ENCODE measurements at places on chromosomes 13 and 19.

DNA sequence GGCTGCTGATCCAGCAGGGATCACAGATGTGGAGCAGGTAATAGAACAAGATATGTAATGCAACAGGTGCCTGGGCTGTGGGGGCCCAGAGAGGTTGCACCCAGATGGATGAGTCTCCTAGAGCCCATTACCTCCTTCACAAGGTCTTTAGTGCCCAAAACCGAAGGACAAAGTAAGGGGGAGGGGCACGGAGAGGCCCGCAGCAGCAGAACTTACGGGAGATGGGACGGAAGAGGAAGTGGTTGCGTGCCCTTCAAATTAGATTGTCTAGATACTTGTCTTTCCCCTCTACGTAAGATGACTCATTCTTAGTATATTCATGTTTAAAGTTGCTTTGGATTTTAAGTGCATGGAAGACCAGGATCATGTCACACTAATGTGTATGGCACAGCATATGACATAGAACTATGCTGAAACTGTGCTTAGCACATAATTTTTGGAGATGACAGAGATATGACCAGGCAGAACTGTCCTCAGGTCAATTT is 5.7 kb upstream of the MRPS31 start:
- no peaks in the 10 kb centered on the region for H3K4me1 ChIP-seq
- no peaks in the 10 kb centered on the region for H3K36me3 ChIP-seq
- no peak overlapping the region for H3K27ac ChIP-seq
- no peaks in the 10 kb centered on the region for H3K27me3 ChIP-seq
- no peak for DNase-seq

DNA sequence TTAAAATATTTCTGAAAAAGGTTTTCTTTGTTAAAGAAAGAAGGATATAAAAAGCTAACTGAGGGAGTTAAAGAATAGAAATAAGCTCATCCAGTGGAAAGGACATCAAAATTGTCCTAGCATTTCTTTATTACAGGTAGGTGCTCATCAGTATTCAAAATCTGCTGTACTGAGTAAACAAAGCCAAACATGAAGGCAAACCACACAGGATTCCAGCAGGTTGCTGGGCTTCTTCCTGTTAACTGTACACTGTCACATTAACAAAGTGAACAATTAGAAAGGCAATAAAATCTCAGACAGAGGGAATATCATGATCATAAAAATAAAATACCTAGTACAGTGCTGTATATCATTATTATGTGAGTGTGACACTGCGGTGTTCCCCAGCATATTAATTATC is 1541.0 kb downstream of the SLITRK5 start:
- H3K4me1 ChIP-seq, result no peaks in the 10 kb centered on the region
- no peak for DNase-seq
- H3K36me3 ChIP-seq, result no peaks in the 10 kb centered on the region
- H3K27me3 ChIP-seq, result no peaks in the 10 kb centered on the region
- H3K27ac ChIP-seq, result no peak overlapping the region

DNA sequence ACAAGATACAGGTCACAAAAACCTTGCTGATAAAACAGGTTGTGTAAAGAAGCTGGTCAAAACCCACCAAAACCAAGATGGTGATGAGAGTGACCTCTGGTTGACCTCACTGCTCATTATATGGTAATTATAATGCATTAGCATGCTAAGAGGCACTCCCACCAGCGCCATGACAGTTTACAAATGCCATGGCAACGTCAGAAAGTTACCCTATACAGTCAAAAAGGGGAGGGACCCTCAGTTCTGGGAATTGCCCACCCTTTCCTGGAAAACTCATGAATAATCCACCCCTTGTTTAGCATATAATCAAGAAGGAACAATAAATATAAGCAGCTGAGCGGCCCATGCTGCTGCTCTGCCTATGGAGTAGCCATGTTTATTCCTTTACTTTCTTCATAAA is 434.1 kb downstream of the ZNF536 start:
- H3K4me1 ChIP-seq, result no peaks in the 10 kb centered on the region
- H3K36me3 ChIP-seq, result no peaks in the 10 kb centered on the region
- no peaks in the 10 kb centered on the region for H3K27me3 ChIP-seq
- H3K4me3 ChIP-seq, result no peak overlapping the region

DNA sequence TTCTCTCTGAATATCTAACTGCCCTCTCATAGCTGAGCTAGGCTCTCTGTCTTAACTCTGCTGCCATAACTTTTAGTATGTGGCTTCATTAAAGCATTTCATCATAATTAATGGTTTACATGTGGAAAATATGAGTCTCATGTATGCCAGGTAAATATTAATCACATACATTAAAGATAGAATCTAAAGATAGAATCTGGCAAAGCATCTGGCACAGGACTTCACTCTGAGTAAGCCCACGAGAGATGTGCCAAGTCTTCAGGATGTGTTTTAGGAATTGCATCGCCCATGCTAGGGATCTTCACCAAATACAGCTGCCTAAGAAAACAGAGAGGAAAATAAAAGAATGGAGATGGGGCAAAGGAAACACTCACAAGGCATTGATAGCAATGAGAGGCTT is 285.8 kb downstream of the DIAPH3 start:
- H3K27me3 ChIP-seq, result no peaks in the 10 kb centered on the region
- no peak overlapping the region for H3K4me3 ChIP-seq
- no peak overlapping the region for H3K27ac ChIP-seq
- H3K4me1 ChIP-seq, result no peaks in the 10 kb centered on the region
- no peaks in the 10 kb centered on the region for H3K36me3 ChIP-seq
- DNase-seq, result no peak

- no peaks in the 10 kb centered on the region for H3K36me3 ChIP-seq
- H3K27me3 ChIP-seq, result no peaks in the 10 kb centered on the region
- no peak for DNase-seq
Observed at GRCh38 chr13:60335531-60335930, 61.5 kb upstream of the TDRD3 start.

DNA sequence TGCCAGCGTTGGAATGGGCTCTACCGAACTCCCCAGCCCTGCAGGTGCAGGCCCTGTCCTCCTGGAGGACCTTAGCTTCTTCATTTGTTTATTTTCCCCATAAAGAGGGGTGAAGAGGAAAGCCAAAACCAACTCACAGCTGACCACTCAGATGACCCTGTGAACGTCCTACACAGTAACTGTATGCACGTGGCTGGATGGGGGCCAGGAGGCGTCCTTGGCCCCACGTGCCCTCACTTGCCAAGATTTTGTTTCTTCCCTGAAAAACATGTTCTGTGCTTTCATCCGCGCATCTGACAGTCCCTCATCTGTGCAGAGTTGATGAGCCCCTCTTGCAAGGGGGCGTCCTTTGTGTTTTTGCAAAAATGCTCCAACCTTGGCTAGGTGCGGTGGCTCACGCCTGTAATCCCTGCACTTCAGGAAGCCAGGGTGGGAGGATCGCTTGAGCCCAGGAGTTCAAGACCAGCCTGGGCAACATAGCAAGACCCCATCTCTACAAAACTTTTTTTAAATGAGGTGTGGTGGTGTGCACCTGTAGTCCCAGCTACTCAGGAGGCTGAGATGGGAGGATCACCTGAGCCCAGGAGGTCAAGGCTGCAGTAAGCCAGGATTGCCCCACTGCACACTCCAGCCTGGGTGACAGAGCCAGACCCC is 5.3 kb upstream of the TEKTIP1 start:
- H3K4me3 ChIP-seq, result no peak overlapping the region
- no peak overlapping the region for H3K27ac ChIP-seq
- DNase-seq, result no peak
- H3K27me3 ChIP-seq, result no peaks in the 10 kb centered on the region

GRCh38 chr13:113365583-113365970 is 1.6 kb upstream of the GRTP1 start:
- peaks cover 5% of the 10 kb centered on the region for H3K27me3 ChIP-seq
- H3K4me1 ChIP-seq, result peaks cover 8% of the 10 kb centered on the region
- H3K36me3 ChIP-seq, result no peaks in the 10 kb centered on the region

- no peak for DNase-seq
- no peaks in the 10 kb centered on the region for H3K36me3 ChIP-seq
- peaks cover 14% of the 10 kb centered on the region for H3K4me1 ChIP-seq
- H3K4me3 ChIP-seq, result peak overlapping the region; percentile 59
- H3K27me3 ChIP-seq, result no peaks in the 10 kb centered on the region
- H3K27ac ChIP-seq, result no peak overlapping the region
Observed at GRCh38 chr19:14248578-14249011, 42.6 kb upstream of the ADGRL1 start.

GRCh38 chr13:69970520-69970919 is 137.1 kb upstream of the ATXN8OS start:
- DNase-seq, result no peak
- no peaks in the 10 kb centered on the region for H3K27me3 ChIP-seq
- no peak overlapping the region for H3K4me3 ChIP-seq
- H3K4me1 ChIP-seq, result no peaks in the 10 kb centered on the region

DNA sequence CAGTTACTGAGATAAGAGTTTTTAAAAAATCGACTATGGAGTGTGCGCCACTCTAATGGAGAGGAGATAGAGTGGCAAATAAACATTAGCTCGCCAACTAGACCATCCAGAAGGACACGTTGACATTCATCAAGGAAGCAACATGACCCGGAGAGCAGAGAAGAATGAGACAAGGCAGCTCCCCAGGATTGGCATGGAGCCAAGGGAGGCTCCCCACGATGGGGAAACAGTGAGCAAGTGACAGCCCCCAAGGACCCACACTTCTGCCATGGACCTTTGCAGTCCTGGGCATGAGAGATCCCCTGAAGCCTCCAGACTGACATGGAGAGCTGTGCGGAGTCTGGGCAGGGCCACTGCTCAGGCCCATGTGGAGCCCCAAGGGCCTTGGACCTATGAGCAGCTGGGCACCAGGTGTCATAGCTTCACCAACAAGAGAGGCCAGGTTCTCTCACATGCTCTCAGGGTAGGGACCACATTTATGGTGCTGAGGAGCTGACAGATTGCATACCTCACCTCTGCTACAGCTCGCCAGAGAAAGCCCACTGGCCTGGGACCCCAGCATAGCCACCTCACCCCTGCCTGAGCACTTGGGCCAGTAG is 6.7 kb downstream of the SIGLEC6 start:
- no peaks in the 10 kb centered on the region for H3K4me1 ChIP-seq
- no peak for DNase-seq
- H3K36me3 ChIP-seq, result no peaks in the 10 kb centered on the region
- H3K27me3 ChIP-seq, result no peaks in the 10 kb centered on the region
- H3K27ac ChIP-seq, result no peak overlapping the region

DNA sequence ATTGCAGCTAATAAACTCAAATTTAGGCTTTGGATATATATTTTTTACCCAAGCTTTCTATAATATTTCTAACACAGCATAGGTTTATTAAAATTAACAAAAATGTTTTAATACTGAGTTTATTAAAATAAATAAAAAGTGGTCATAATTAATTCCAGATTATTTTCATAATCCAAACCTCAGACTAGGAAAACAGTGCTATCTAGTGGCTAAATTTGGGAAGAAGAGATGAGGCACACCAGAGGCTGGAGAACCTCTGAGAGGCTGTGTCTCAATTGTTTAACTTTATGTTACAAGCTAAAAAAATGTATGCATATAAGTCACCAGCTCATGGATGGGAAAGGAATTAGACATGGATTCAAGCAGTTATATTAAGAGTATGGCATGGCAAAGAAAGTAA is 392.5 kb downstream of the DIAPH3 start:
- H3K27ac ChIP-seq, result no peak overlapping the region
- no peak overlapping the region for H3K4me3 ChIP-seq
- DNase-seq, result no peak
- no peaks in the 10 kb centered on the region for H3K4me1 ChIP-seq

DNA sequence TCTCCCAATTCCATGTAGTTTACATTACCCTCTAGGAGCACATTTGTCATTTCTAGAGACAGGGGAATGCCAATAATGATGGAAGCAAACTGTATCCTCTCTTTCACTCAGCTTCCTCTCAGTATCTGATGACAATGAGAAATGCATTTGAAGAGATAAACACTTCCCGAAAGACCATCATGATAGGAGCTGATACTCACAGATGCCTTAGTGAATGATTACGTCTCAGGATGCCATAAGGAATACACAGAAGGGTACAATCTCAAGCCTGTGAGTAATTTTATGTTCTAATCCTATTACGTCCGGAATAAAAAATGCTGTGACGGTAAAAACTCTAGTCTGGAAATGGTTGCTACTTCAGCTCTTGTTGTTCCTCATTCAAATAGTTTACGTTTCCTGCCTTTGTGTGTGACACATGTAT is 663.8 kb upstream of the MIR17HG start:
- no peaks in the 10 kb centered on the region for H3K27me3 ChIP-seq
- no peaks in the 10 kb centered on the region for H3K4me1 ChIP-seq
- H3K4me3 ChIP-seq, result no peak overlapping the region
- DNase-seq, result no peak
- H3K36me3 ChIP-seq, result no peaks in the 10 kb centered on the region

GRCh38 chr19:31418055-31418454 is 68.8 kb upstream of the TSHZ3 start:
- no peak overlapping the region for H3K4me3 ChIP-seq
- H3K27me3 ChIP-seq, result no peaks in the 10 kb centered on the region
- no peak for DNase-seq
- H3K27ac ChIP-seq, result no peak overlapping the region
- H3K36me3 ChIP-seq, result no peaks in the 10 kb centered on the region
- no peaks in the 10 kb centered on the region for H3K4me1 ChIP-seq

DNA sequence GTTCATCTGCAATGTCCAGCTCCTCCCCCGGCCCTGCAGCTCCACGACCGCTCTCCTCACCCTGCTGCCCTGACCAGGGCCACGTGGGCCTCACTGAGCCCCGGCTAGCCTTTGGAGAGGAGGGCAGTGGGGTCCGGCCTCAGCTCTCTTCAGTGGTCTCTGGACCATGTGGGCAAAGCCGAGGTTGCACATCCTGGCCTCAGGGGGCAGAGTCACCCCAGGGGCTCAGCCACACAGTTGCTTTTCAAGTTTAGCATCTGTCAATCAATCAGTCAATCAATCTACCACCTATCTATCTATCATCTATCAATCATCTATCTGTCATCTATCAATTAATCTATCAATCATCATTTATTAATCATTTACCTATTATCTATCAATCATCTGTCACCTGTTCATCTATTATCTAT is 3.0 kb upstream of the DIRAS1 start:
- no peak overlapping the region for H3K4me3 ChIP-seq
- H3K4me1 ChIP-seq, result peaks cover 16% of the 10 kb centered on the region
- DNase-seq, result no peak
- H3K27me3 ChIP-seq, result peaks cover 11% of the 10 kb centered on the region
- H3K36me3 ChIP-seq, result no peaks in the 10 kb centered on the region
- no peak overlapping the region for H3K27ac ChIP-seq

- H3K36me3 ChIP-seq, result no peaks in the 10 kb centered on the region
- peak; percentile 76 for DNase-seq
- H3K27ac ChIP-seq, result no peak overlapping the region
- H3K27me3 ChIP-seq, result peaks cover 26% of the 10 kb centered on the region
- no peaks in the 10 kb centered on the region for H3K4me1 ChIP-seq
- no peak overlapping the region for H3K4me3 ChIP-seq
Observed at GRCh38 chr19:2302319-2303210, 5.4 kb downstream of the LINGO3 start.

- H3K4me1 ChIP-seq, result no peaks in the 10 kb centered on the region
- no peak overlapping the region for H3K4me3 ChIP-seq
- H3K27ac ChIP-seq, result no peak overlapping the region
- DNase-seq, result no peak
- no peaks in the 10 kb centered on the region for H3K27me3 ChIP-seq
Observed at GRCh38 chr19:47377208-47377701, 28.1 kb downstream of the DHX34 start.

GRCh38 chr19:43407416-43408005 is 7.2 kb upstream of the TEX101 start:
- H3K4me1 ChIP-seq, result no peaks in the 10 kb centered on the region
- H3K27me3 ChIP-seq, result no peaks in the 10 kb centered on the region
- H3K27ac ChIP-seq, result no peak overlapping the region

- H3K27me3 ChIP-seq, result no peaks in the 10 kb centered on the region
- no peaks in the 10 kb centered on the region for H3K4me1 ChIP-seq
- H3K27ac ChIP-seq, result no peak overlapping the region
- H3K36me3 ChIP-seq, result no peaks in the 10 kb centered on the region
- no peak overlapping the region for H3K4me3 ChIP-seq
Observed at GRCh38 chr13:39767791-39768517, 112.5 kb downstream of the COG6 start.

Measured in ascending aorta (tissue), 2 donors.